ENCODE measurements at places on chromosomes 3 and 15.

DNA sequence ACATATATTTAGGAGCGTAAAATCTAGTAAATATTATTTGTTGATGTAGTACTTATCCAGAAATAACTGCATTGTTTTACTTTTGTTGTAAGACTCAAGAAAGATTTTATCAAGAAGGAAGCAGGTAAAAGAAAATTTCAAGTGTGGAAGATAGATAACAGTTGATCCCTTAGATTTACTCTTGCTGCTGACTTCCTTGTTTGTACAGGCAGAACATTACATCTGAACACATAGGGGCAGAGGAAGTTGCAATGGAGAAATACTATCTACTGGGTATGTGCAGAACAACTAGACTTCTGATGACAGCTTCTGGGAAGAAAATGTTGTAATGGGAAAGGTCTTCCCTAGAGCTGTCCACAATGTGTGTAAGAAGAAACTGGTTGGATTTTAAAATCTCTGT is 350.6 kb downstream of the NLGN1 start:
- DNase-seq, result no peak

DNA sequence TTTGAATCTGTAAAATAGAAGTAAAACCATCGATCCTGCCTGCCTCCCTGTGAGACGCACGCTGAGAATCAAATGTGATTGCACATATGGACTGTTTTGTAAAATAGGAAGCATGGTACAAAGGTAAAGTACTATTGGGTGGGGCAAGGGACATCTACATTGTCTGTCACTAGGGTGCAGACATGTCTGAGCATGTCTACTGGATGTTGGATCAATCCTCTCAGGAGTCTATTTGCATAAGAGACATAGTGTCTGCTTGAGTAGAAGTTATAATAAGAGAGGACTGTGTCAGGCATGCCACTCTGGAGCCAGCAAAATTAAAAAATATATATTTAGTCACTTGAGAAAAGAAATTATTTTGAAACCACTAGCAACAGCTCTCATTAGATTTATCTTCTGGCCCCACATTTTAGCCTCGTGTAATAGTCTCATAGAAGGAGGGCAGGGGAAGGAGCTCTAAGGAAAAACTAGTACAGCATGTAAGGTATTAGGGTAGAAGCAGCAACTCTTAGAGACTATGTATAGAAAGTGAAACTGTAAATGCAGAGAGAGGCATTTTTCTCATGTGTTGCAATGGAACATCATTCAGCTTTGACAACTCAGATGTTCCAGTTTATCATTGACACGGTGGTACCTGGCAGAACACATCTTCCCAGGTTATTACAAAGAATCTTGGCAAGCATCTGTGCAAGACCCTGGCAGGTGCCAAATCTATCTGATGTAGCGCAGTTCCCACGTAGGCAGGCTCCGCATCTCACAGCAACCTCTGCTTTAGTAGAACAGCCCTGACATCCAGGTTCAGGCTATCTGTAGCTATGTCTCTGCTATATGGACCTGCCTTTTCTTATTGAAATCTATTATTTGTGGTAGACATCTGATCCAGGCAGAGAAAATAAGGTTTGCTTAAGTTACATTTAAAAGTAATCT is 85.2 kb upstream of the CHL1 start:
- DNase-seq, result no peak

DNA sequence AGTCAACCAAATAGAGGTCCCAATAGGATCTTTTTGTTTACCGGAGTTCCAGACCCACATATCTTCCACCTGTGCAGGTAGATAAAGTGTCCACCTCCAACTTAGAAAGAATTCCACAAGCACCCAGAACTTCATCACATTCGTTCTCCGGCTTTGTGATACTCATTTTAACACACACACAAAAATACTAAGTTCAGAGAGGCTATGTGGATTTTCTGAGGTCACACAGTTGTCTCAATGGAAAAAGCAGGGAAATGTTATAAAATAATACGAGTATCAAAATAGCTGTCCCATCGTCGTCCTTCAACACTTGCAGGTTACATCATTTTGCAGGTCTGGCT is 137.5 kb downstream of the TMCO5A start:
- DNase-seq, result no peak

DNA sequence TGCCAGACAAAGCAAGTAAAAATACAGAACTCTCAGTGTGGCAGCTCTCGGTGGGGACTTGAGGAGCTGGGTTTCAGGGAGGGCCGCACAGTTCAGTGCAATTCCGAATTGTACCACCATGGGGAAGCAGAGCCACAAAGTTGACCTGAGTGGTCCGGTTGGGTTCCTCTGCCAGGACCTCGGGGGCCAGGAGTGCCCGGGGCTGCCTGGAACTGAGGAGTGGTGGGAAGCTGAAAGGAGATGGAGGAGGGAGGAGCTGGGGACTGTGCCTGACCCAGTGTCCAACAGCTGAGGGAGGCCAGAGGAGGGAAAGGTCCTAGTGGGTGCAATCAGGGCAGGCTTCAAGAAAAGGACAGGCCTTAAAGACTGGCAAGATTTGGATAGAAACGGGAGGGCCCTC is 32.2 kb upstream of the TRH start:
- peak; percentile 48 for DNase-seq

DNA sequence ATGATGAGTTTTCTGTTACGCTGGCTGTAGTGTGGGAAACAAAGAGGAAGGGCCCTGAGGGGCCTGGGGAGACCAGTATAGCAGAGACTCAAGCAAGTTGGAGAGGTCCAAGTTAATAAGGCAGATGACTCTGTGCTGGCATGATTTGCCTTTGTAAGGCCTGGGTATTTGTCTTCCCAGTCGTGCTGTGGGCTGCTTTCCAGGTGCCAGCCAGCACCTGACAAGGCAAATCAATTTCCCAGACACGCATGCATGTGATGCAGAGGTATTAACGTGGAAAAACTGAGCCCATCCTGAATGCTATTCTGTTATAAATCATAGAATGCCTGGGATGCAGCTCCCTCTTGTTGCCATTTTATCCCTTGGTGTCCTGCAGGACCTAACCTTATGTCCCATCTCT is 175.6 kb downstream of the MFSD1 start:
- no peak for DNase-seq

- DNase-seq, result no peak
Measured at GRCh38 chr15:79008659-79009058, 63.8 kb upstream of the CTSH start.

- no peak for DNase-seq
Measured at GRCh38 chr15:41655716-41656115, 4.5 kb upstream of the MGA start.

DNA sequence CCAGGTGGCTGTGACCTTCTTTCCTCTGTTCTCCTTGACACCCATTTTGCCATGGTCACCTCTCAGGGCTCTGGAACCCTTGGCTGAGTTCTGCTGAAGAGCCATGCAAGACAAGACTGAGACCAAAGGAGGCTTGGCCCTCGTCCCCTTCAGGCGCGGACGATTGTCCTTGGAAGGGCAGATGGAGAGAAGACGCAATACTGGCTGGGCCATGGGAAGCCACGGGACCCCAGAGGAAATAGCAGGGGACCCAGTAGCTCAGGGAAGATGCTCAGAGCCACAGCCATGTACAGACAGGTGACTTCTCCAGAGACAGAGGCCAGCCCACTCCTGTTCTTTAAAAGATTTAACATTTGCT is 125.6 kb downstream of the SMAD6 start:
- DNase-seq, result no peak
